HFF-Myc (cell line): ENCODE measurements at places on chromosomes 1 and 21.

DNA sequence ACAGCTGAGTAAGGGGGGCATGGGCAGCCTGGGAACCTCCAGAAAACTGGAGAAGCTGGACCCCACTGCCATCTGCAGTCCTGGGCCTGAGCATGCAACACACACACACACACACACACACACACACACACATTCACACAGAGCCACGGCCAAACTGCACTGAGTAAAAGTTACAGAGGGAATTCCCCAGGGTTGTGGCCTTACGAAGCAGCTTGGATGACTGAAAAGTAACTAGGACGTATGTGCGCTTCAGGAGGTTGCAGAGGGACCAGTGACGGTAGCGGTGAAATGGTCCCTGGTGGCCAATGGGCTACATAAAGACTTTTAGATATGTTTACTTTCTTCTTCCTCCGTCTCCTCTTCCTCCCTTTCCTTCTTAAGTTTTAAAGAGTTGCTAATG lies 232.5 kb upstream of the TMEM51 start:
- no peak for DNase-seq

GRCh38 chr1:24425441-24425840 lies 9.8 kb downstream of the NIPAL3 start:
- DNase-seq, result no peak

GRCh38 chr1:207872621-207873020 lies 38.3 kb downstream of the CD34 start:
- no peak for DNase-seq

DNA sequence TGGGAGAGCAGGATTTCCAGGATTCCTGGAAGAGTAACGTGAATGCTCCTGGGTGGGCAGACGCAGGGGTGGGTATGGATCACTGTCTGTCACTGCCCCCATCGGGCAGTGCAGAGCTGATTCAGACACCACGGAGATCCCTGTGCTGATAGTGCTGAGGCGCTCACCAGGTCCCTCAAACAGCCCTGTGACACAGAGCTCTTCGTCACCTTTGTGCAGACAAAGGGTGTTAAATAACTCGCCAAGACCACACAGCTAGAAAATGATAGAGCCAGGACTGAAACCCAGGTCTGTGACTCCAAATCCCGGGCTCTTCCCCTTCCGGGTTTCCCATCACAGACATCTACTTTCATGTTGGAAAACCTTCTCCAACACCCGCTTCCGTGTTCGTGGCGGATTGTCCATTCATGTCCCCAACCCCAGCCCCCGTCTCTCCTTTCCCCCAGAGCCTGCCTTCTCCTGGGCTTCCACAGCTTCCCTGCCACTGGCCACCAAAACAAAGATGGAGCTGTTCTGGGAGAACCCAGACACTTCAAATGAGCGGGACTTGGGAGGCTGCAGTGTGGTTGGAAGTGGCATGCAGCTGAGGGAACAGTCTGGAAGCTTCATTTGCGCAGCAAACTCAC lies 2.6 kb downstream of the EFHD2 start:
- no peak for DNase-seq

- DNase-seq, result no peak
Observed at GRCh38 chr1:18385239-18385790, 95.4 kb upstream of the KLHDC7A start.

DNA sequence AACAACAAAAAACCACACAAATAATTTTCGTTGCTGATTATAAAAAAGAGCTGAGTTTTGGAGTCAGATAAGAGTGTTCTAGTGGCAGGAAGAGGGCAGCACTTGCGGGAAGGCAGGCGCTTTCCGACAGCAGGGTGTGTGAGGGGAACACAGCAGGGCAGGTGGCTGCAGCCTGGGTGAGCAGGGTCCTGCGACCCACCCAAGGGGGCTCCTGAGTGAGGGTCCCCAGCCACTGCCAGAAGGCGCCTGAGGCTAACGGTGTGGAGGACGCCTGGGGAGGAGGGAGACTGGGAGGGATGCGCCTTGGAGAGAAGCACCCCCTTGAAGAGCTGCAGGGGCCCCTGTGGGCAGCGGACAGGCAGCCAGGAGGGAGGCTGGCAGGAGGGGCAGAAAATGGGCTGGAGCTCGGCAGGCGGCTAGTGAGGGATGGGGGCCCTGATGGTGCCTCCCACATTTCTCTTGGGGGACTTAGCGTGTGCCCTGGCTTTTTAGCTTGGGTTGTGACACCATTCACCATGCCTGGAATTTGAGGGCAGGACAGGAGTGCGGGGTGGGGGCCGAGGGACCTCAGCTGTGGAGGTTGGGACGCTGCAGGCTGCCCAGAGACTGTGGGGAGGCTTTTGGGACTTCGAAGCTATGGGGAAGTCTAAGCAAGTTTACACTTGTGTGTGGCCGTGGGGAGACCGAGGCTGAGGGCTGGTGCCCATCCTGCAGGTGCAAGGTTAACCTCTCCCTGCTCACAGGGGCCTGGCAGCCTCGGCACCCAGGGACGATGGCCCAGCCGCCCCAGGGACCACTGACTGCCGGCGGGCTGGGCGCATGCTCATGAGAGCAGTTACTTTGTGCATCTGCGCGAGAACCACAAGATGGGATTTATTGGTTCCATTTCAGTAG lies 111.4 kb downstream of the SIK1 start:
- no peak for DNase-seq

DNA sequence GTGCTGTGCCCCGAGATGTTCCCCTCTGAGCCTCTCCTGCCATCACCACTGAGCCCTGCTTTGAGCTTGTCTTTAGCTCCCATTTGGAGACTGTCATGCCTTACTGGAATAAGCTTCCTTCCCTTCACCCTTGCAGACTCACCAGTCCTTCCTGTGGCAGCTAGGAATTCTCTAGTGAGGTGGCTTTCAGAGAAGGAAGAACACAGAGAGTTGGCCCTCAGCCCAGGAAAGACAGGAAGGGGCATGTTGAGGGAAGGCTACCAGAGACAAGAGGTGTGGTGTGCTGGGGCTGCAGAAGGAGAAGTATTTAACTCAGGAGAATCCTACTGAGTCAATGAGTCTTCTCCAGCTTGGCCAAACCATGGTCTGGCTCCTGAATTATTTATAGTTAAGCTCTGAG lies 76.3 kb downstream of the UCK2 start:
- DNase-seq, result no peak

- DNase-seq, result no peak
Observed at GRCh38 chr1:41870076-41870562, 48.6 kb downstream of the HIVEP3 start.

DNA sequence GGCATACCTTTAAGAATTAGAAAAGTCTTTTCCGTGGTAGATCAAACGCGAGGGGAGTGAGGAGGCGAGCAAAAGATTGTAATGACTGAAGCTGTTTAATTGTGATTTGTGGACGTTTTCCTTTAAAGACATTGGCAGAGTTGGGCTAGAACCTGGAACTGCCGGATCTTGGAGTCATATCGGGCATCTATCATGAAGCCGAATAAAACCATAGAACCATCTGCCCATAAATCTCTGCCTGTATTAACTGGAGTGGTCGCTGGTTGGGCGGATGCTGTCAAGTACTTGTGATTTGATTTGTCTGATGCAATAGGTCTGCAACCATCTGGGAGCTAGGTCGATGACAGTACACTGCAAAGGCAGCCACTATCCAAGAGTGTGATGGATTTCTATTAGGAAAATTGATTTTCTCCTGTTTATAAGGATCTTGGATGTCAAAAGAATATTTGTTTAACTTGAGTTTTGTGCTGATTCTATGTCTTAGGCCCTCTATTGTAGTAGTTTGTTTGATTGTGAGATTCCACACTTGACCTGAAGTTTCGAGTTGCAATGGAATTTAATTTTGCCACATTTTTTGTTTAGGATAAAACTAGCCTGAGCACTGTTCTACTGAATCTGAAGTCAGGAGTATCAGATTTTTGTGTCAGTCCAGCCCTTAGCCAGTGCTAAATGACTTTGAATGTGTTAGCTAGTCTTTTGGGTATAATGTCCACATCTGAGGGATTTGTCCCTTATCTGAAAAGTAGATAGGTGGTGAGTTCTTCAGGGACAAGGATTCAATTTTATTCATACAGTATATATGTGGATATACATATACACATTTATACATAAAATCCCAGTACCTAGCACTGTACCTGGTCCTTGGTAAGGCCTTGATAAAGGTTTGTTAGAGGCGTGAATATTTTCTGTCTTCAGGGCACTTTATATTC lies 1.2 kb downstream of the SARS1 start:
- DNase-seq, result peak; percentile 42

DNA sequence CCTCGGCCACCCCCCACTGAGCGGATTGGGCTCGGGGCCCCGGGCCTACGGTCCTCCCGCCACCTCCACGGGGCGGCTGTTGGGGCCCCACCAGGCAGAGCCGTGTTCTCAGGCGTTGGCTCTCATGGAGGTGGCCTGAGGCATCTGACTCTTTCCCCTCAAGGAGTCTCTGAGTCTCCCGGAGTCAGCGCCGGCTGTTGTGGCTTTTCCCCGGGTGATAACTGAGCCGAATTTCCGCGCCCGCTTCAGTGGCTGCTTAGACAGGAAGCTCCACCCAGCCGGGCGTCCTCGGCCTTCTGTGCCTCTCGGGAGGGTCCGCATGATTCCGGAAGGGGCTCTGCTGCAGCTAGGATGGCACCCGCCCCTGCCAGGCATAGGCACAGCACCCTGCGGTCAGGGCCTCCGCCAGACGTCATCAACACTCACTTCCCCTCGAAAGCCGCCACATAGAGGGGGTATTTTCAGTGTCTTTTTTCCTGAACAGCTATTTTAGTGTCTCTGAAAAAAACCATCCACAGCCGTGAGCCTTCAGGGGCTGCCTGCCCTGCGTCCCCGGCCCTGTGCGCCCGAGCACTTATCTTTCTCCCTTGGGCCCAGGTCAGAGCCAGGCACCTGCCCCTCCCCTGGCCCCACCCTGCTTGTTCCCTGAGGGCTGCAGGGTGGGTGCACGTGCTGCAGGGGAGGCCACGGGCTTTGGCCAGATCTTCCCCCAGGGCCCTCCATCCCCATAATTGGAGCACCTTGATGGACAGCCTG lies 72.9 kb downstream of the SKI start:
- DNase-seq, result no peak

DNA sequence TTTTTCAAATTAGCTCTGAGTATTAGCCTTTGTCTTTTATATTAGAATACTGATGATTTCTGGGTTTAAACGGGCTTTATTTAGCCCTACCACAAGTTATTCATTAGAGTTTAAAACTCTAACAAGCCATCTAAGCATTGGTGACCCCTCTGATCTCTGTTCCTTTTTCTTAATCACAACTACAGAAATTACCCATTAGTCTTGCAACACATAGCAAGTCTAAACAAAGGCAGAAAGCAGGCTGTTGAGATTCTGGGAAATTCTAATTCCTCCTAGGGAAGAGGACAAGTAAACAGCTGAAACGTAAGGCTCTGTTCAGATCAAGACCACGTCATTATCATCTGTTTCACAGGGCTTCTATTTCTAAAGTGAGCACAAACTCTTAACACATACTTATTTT lies 491.2 kb upstream of the ZRANB2 start:
- DNase-seq, result no peak

- DNase-seq, result no peak
Observed at GRCh38 chr1:236103646-236104218, 38.6 kb upstream of the GPR137B start.

- DNase-seq, result no peak
Observed at GRCh38 chr1:61556631-61557030, 168.3 kb downstream of the TM2D1 start.

DNA sequence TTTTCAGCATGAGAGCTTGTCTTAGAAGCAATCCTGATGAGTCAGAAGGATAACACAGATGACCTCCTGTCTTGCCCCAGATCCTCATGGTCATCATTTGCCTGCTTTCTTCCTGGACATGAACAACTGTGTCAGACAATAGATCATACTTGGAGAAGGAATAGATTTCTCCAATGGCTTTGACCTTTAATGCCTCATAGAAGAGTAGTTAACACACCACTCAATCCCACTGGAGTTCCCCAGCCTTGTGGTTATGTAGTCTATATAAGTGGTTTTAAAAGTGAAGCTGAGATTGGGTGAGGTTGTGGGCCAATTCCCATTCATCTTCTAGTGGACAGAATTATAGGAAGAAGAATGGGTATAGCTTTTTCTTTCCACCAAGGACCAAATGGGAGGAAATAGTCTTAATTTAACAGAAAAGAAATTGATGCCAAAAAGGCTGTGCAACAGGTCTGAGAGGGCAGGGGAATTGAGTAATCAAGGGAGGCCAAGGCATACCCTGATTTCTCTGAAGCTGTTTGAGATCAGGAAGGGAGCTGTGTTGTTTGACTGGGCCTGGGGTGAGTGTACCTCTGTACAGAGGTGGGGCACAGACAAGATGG lies 14.4 kb downstream of the PRCC start:
- DNase-seq, result no peak

- DNase-seq, result no peak
Observed at GRCh38 chr1:179082999-179083335, 1.1 kb downstream of the TOR3A start.

GRCh38 chr1:68107771-68108170 lies 57.3 kb upstream of the DIRAS3 start:
- DNase-seq, result no peak

DNA sequence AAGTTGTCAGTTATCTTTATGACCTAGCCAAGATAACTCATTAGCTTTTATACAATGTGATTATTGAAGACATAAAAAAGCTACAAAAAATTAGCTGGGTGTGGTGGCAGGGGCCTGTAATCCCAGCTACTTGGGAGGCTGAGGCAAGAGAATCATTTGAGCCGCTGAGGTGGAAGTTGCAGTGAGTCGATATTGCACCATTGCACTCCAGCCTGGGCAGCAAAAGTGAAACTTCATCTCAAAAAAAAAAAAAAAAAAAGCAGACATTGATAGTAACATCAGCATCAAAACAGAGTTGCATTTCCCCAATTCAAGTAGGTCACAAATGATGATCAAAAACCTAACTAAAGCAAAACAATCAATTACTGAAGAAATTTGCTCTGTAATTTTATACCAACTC lies 191.4 kb downstream of the PTGER3 start:
- no peak for DNase-seq

GRCh38 chr1:240555524-240555923 lies 56.4 kb downstream of the GREM2 start:
- DNase-seq, result no peak

- no peak for DNase-seq
Observed at GRCh38 chr1:89633248-89633799, 404 bp downstream of the LRRC8C start.

DNA sequence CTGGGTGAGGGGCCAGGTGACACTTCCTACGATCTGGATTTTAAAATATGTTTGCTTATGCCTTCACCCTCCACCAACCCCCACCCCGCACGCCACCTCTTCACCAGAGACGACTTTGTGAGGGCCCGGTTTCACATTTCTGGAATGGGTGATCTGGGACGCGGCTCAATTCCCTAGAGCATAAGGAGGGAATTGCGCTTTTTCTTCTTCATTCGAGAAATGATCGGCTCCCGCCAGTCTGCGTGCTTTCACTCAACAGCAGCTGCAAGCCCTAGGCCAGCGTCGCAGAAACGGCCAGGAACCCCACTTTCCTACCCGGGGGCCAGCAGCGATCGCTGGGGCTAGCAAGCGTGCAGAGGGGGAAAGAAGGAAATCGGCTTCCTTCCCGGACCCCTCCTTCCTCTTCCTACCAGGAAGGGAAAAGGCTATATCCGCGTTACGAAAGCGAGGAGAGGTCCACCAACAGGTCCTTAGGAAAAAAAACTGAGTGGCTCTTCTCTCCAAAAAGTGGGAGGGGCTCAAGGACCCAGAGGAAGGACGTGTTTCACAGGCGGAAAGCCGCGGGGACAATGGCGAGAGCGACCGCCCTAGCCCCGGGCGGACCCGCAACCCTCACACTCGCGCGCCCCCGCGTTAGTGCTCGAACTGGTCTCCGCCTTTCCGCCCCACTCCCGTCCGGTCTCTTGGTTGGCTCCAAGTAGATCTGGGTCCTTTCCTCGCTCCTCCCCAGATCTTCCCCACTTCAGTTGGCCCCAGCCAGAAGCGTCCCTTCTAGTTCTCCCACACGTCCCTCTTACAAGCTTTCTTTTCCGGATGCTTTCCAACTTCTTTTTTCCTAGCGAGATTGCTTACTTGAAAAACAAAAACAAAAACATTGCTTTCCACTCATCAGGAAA lies 1.1 kb upstream of the ADAMTS1 start:
- no peak for DNase-seq
